T-helper 17 cell (primary cell): ENCODE measurements at places on chromosomes 1 and 21. TPM values are rescaled to one million over a fixed set of nuclear protein-coding genes. Genes with fewer than 3 reads are reported as not detected.
A peak's percentile ranks its signal among the peaks of the same experiment; 100 is the strongest.

DNA sequence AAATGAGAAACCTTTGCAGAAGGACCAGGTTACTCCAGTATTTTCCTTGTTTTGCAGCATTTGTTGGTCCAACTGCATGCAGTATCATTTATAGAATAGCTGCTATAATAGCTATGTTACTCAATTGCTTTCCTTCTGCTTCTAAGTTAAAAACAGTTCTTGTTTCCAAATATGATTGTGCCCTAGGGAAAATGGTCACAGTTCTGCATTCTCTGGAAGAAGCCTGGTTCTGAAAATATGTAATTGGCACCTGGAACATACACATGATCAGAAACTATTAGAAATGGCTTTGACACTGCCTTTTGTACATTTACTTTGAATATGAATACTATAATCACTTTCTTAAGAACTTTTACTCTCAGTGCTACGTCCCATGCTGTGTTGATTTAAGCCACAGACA, 33.6 kb downstream of the HENMT1 start:
- DNase-seq, result no peak
- peaks cover 10% of the 10 kb centered on the region for H3K4me1 ChIP-seq

GRCh38 chr1:52102336-52103013, 39.4 kb upstream of the ZFYVE9 start:
- no peaks in the 10 kb centered on the region for H3K27me3 ChIP-seq
- no peak for DNase-seq
- no peak overlapping the region for H3K4me3 ChIP-seq
- no peak overlapping the region for H3K27ac ChIP-seq
- H3K4me1 ChIP-seq, result peaks cover 3% of the 10 kb centered on the region
- peaks cover 5% of the 10 kb centered on the region for H3K36me3 ChIP-seq

- H3K36me3 ChIP-seq, result no peaks in the 10 kb centered on the region
- no peak for DNase-seq
- no peaks in the 10 kb centered on the region for H3K27me3 ChIP-seq
- no peak overlapping the region for H3K27ac ChIP-seq
These were observed 25.4 kb upstream of the CGN start for GRCh38 chr1:151485685-151486255.

GRCh38 chr1:232951180-232951579, 769 bp downstream of the NTPCR start:
- H3K4me3 ChIP-seq, result peak overlapping the region; percentile 93
- peak overlapping the region; percentile 86 for H3K27ac ChIP-seq
- no peak for DNase-seq
- H3K36me3 ChIP-seq, result no peaks in the 10 kb centered on the region

DNA sequence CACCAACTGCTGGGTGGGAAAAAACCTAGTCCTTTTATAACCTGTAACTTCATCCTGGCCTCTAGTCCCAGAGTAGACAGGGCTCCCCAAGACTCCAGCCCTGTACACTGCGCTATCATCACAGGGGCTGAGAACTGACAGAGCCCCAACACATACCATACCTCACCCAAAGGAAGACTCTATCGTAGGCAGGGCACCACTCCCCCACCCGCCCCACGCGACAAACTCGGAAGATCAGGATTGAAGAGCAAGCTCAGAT, 15.8 kb downstream of the INPP5B start:
- H3K36me3 ChIP-seq, result no peaks in the 10 kb centered on the region
- H3K4me3 ChIP-seq, result peak overlapping the region; percentile 99
- no peak for DNase-seq
- peaks cover 32% of the 10 kb centered on the region for H3K4me1 ChIP-seq

- H3K4me3 ChIP-seq, result no peak overlapping the region
- H3K36me3 ChIP-seq, result peaks cover 9% of the 10 kb centered on the region
- H3K27me3 ChIP-seq, result no peaks in the 10 kb centered on the region
- no peak overlapping the region for H3K27ac ChIP-seq
- peaks cover 8% of the 10 kb centered on the region for H3K4me1 ChIP-seq
- DNase-seq, result no peak
These were observed 12.7 kb upstream of the PARS2 start for GRCh38 chr1:54777011-54777410.

DNA sequence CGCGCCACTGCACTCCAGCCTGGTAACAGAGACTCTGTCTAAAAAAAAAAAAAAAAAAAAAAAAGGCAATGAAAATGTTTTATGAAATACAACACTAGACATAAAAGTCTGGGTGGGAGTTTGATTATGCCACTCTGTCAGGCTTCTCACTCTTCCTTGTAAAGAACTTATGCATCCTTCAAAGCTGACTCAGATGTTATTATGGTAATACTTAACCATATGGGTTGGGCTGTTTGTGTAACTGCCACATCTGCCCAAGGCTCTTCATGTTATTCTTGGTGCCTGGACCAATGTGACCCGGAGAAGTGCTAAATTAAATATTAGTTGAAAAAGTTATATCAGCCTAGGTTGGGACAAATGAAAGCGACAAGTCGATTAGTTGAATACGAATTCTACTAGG, 23.8 kb downstream of the FAM89A start:
- H3K36me3 ChIP-seq, result peaks cover 2% of the 10 kb centered on the region
- DNase-seq, result no peak
- H3K27me3 ChIP-seq, result no peaks in the 10 kb centered on the region
- H3K4me1 ChIP-seq, result peaks cover 4% of the 10 kb centered on the region

GRCh38 chr1:111581166-111581565, 38.4 kb upstream of the RAP1A start:
- no peak for DNase-seq
- H3K4me1 ChIP-seq, result peaks cover 4% of the 10 kb centered on the region
- H3K27me3 ChIP-seq, result no peaks in the 10 kb centered on the region
- no peak overlapping the region for H3K4me3 ChIP-seq
- peaks cover 2% of the 10 kb centered on the region for H3K36me3 ChIP-seq
- no peak overlapping the region for H3K27ac ChIP-seq

GRCh38 chr1:1567152-1567875, 7.3 kb downstream of the SSU72 start:
- no peak for DNase-seq
- no peak overlapping the region for H3K27ac ChIP-seq
- H3K36me3 ChIP-seq, result peaks cover 8% of the 10 kb centered on the region
- H3K27me3 ChIP-seq, result no peaks in the 10 kb centered on the region
- no peak overlapping the region for H3K4me3 ChIP-seq
- H3K4me1 ChIP-seq, result peaks cover 31% of the 10 kb centered on the region

GRCh38 chr1:214363386-214363785, 82.4 kb downstream of the SMYD2 start:
- H3K4me1 ChIP-seq, result no peaks in the 10 kb centered on the region
- no peak for DNase-seq
- H3K4me3 ChIP-seq, result no peak overlapping the region
- H3K27me3 ChIP-seq, result peaks cover 51% of the 10 kb centered on the region
- H3K27ac ChIP-seq, result no peak overlapping the region

DNA sequence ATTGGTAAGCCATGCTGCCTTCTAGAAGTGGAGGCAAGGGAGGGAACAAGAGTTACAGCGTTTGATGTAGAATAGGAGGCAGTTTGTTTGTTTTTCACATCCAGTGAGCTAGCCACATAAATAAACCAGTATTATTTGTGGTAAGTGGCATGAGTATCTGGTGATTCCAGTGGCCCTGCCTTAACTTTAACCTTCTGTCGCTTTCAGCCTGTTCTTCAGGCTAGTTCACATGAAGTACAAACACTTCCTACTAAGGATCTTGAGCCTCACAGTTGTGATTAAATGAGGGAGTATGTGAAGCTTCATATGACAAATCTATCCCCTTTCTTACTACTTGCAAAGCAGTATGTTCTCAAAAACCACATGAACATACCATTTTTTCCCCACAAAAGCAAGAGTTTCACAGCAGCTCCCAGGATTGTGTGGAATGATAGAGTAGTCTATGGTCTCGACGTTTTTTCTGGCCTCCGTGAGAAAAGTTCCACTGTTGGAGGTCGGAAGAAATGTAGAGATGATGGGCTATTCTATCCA, 59.5 kb downstream of the PHACTR4 start:
- no peak overlapping the region for H3K27ac ChIP-seq
- no peak for DNase-seq
- H3K27me3 ChIP-seq, result no peaks in the 10 kb centered on the region

DNA sequence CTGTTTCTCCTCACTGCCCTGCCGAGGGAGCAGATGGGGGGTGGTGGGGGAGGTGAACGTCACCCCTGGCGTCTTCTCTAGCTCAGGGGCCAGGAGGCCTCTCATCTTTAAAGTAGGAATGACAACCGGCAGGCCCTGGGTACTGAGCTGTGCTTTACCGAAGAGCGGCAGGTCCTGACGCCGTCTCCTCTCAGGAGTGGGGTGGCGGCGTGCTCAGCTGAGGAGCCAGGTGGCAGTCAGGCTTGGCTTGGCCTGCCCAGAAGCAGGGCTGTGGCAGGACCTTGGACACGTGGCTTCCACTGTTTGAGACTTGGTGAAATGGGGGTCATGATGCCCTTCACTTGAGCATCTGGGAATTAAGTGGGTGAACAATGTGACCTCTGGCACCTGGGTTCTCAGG, 3.1 kb downstream of the RER1 start:
- no peaks in the 10 kb centered on the region for H3K27me3 ChIP-seq
- no peak for DNase-seq
- H3K27ac ChIP-seq, result no peak overlapping the region
- peaks cover 24% of the 10 kb centered on the region for H3K4me1 ChIP-seq
- H3K36me3 ChIP-seq, result peaks cover 2% of the 10 kb centered on the region

- peaks cover 8% of the 10 kb centered on the region for H3K36me3 ChIP-seq
- no peak for DNase-seq
- no peak overlapping the region for H3K27ac ChIP-seq
- no peak overlapping the region for H3K4me3 ChIP-seq
- peaks cover 7% of the 10 kb centered on the region for H3K4me1 ChIP-seq
These were observed 7.2 kb upstream of the IGSF3 start for GRCh38 chr1:116674751-116675150.

DNA sequence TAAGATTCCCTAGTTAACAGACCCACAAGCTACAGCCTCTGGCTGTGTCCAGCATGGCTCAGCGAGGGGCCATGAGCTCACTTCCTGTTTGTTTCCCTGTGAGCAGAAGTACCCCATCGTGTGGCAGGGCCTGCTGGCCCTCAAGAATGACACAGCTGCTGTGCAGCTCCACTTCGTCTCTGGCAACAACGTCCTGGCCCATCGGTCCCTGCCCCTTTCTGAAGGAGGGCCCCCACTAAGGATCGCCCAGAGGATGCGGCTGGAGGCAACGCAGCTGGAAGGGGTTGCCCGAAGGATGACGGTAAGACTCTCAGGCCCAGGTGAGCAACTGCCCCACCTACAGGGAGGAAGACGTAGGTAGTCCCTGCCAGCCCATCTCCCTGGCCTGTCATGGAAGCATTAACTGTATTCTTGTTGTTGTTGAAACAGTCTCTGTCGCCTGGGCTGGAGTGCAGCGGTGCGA, 38.2 kb downstream of the ZBTB17 start:
- H3K4me1 ChIP-seq, result peaks cover 8% of the 10 kb centered on the region
- H3K27ac ChIP-seq, result peak overlapping the region; percentile 91
- no peak for DNase-seq
- H3K27me3 ChIP-seq, result no peaks in the 10 kb centered on the region
- peaks cover 5% of the 10 kb centered on the region for H3K36me3 ChIP-seq

DNA sequence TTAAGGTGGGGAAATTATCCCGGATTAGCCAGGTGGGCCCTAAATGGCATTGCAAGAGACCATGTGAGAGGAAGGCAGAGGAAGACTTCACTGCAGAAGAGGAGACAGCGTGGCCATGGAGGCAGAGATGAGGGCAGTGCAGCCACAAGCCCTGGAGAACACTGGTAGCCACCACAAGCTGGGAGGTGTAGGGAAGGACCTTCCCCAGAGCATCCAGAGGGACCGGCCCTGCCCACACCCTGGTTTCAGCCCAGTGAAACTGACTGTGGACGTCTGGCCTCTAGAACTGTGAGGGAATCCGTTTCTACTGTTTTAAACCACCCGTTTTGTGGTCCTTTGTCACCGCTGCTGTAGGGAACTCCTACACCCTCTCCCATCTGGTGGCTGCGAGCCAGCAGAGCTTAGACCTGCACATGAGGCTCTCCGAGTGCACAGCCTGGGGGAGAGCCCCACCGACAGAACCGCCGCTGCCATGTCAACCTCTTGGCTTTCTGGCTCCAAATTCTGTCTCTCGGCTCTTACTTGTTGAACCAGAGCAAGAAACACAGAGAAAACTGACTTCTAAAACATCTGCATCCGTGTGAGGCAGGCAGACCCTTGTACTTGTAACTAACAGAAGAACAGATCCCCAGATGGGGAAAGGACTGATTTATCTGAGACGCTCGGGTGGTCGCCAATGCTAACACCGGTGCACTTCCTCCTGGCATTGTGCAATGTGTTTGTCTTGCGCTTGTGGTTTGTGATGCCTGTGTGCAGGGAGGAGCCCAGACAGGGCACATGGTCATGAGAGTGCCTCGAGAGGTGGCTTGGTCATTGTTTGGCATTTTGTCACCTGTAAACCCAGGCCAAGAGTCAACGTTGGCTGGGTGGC, 90.8 kb upstream of the TMPRSS2 start:
- H3K27ac ChIP-seq, result no peak overlapping the region
- H3K4me3 ChIP-seq, result no peak overlapping the region
- peaks cover 50% of the 10 kb centered on the region for H3K27me3 ChIP-seq
- DNase-seq, result no peak
- peaks cover 7% of the 10 kb centered on the region for H3K4me1 ChIP-seq

- H3K4me1 ChIP-seq, result peaks cover 7% of the 10 kb centered on the region
- H3K27ac ChIP-seq, result no peak overlapping the region
- DNase-seq, result no peak
- no peak overlapping the region for H3K4me3 ChIP-seq
- no peaks in the 10 kb centered on the region for H3K36me3 ChIP-seq
- H3K27me3 ChIP-seq, result no peaks in the 10 kb centered on the region
These were observed 175.6 kb downstream of the NRIP1 start for GRCh38 chr21:14889080-14889810.

GRCh38 chr1:93111065-93111464, 32.0 kb downstream of the MTF2 start:
- H3K4me1 ChIP-seq, result peaks cover 15% of the 10 kb centered on the region
- DNase-seq, result no peak
- no peak overlapping the region for H3K4me3 ChIP-seq
- no peak overlapping the region for H3K27ac ChIP-seq
- no peaks in the 10 kb centered on the region for H3K27me3 ChIP-seq
- H3K36me3 ChIP-seq, result peaks cover 8% of the 10 kb centered on the region

DNA sequence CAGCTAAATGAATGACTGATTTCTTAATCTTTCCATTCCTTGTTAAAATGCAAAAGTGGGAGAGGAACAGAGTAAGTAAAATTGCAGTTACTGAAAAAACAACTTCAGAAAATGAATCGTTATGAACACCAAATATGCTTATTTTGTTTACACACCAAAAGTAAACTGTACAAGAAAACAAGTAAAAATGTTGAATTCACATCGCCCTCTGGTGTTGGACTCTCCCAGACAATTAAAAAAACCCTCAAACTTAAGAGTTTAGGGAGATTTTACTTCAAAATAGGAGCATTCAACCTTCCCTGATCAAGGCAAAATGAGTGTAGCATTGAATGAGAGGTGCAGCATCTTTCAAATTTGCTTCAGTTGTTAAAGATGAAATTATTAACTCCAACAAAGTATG, 19.4 kb upstream of the ESRRG start:
- H3K27ac ChIP-seq, result no peak overlapping the region
- H3K4me3 ChIP-seq, result no peak overlapping the region
- no peak for DNase-seq
- no peaks in the 10 kb centered on the region for H3K4me1 ChIP-seq
- H3K27me3 ChIP-seq, result no peaks in the 10 kb centered on the region

Gene ATP1A2
- not detected for total RNA-seq

Gene LAMTOR2
- 21.4 TPM for total RNA-seq

Gene LDLRAD1
- not detected for total RNA-seq

Gene S100A9
- 138 TPM for total RNA-seq

Gene LCE2B
- not detected for total RNA-seq

Gene HSD3B2
- not detected for total RNA-seq
